H9 (cell line): ENCODE measurements at places on chromosomes 6 and 20. TPM values are rescaled to one million over a fixed set of nuclear protein-coding genes. Genes with fewer than 3 reads are reported as not detected.

Gene EDN3
- 0.20 and 0.24 TPM in 2 replicates for total RNA-seq

- H3K27me3 ChIP-seq, result no peaks in the 10 kb centered on the region
- no peak overlapping the region for H3K27ac ChIP-seq
- no peaks in the 10 kb centered on the region for H3K4me1 ChIP-seq
- peaks cover 8% of the 10 kb centered on the region for H3K36me3 ChIP-seq
Observed at GRCh38 chr6:148693882-148694484, 52.8 kb upstream of the UST start.

- H3K4me3 ChIP-seq, result no peak overlapping the region
- H3K36me3 ChIP-seq, result no peaks in the 10 kb centered on the region
- no peaks in the 10 kb centered on the region for H3K27me3 ChIP-seq
- no peak for DNase-seq
- H3K4me1 ChIP-seq, result no peaks in the 10 kb centered on the region
Observed at GRCh38 chr20:9928281-9928737, 89.4 kb upstream of the PAK5 start.

Gene TRDN
- 10.4 and 10.6 TPM in 2 replicates for total RNA-seq

DNA sequence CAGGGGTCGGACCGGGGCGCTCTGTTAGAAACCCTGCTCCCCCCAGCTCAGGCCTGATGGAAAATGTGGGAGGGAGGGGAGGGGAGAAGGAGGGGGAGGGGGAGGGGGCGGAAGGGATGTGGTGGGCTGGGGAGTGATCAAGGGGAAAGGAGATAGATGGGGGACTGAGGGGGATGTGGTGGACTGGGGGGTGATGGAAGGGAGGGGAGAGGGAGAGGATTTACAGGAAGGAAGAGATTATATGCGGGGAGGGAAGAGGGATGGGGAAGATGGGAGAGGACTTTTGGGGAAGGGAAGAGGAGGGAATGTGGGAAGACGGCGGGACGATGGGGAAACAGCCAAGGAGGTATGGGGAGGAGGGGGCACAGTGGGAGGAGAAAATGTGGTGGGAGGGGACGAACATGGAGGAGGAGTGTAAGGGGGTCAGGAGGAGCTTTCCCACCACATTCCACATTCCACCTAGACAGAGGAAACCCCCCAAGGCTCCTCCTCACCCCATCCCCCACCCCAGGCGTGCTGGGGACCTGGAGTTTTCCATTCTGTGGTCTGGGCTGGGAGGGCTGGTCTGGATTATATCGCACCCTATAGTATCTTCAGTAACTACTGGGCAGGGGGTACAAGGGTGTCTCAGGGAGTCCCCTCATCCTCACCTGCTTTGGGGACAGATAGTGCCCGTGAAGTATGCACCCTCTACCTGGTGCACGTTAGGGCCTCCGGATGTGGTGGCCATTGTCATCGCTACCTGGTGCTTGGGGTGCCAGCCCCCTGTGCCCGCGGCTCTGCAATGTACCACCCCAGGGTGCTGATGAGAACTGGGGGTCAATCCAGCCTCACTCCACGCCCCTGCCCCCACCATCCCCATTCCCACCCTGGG lies 578 bp upstream of the PTGIS start:
- peaks cover 5% of the 10 kb centered on the region for H3K36me3 ChIP-seq
- peak; percentile 90 for DNase-seq
- H3K4me1 ChIP-seq, result peaks cover 5% of the 10 kb centered on the region
- peak overlapping the region; percentile 90 for H3K4me3 ChIP-seq

GRCh38 chr6:13237318-13237717 lies 91.0 kb downstream of the TBC1D7 start:
- H3K36me3 ChIP-seq, result peaks cover 5% of the 10 kb centered on the region; the same call in 1 of the 2 replicates
- H3K4me1 ChIP-seq, result no peaks in the 10 kb centered on the region
- no peak overlapping the region for H3K27ac ChIP-seq
- H3K27me3 ChIP-seq, result no peaks in the 10 kb centered on the region; the same call in 1 of the 2 replicates
- H3K4me3 ChIP-seq, result no peak overlapping the region

Gene HLA-DQB2
- total RNA-seq, result not detected in 2 replicates

DNA sequence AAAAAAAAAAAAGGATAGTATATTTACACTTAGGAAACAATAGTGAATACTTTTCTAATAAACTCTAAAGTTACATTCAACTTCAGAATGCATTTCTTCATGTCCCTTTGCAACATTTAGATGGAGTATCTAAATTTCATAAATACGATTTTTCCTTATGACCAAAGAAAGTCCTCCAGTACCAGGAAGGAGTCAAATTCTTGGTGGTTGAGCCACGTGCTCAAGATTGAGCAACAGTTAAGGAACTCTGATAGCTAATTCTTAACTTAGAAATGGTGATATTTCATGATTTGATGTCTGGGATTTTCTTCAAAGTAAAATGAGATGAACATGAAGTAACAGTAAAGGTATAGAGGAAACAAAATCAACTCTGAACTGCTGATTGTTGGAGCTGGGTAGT lies 92.7 kb downstream of the SASH1 start:
- H3K36me3 ChIP-seq, result no peaks in the 10 kb centered on the region
- H3K4me1 ChIP-seq, result no peaks in the 10 kb centered on the region; the same call in 1 of the 2 replicates
- no peaks in the 10 kb centered on the region for H3K27me3 ChIP-seq
- H3K4me3 ChIP-seq, result no peak overlapping the region
- no peak for DNase-seq

DNA sequence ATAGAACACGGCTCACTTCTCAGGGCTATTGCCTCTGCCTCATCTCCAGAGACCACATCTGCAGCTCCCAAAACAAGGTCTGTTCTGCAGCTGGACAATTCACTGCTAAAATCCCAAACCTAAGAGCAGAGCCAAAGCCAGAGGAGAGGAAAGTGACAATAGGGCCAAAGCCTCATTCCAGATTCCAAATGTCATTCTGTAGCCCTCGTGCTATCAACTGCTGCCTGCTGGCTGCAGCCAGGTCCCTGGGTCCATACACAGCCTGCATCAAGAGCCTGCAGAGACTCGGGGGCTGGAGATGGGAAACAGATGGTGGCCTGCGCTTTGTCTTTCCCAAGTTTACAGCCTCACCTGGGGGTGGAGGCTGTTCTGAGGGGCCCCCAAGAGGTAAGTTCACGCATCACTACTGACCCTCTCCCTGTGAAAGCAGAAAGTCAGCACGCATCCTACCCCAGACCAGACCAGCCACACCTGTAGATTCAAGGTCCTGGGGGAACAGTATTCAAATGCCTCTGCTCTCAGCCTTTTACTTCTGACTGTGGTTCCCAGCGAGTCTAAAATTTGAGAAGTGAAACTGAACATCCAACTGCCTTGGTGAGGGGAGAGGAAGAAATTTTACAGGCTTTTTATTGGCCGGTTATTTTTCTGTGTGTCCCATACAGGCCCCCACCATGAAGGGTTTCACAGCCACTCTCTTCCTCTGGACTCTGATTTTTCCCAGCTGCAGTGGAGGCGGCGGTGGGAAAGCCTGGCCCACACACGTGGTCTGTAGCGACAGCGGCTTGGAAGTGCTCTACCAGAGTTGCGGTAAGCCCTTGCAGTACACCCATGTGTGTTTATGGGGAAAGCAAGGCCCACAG lies at the start of gene LY86:
TSS of gene LY86 (plus strand) at position 657 of the 860 bp plus-strand sequence. CDS start at position 672, 15 bp downstream.
- no peak for DNase-seq
- H3K4me1 ChIP-seq, result no peaks in the 10 kb centered on the region
- no peak within 1 kb of the TSS for H3K4me3 ChIP-seq
- peaks cover 2% of the 10 kb centered on the region; the same call in 2 of the 3 replicates for H3K36me3 ChIP-seq
- H3K27ac ChIP-seq, result no peak within 1 kb of the TSS

- H3K27me3 ChIP-seq, result no peaks in the 10 kb centered on the region
- H3K27ac ChIP-seq, result no peak overlapping the region
- no peaks in the 10 kb centered on the region for H3K4me1 ChIP-seq
- no peaks in the 10 kb centered on the region for H3K36me3 ChIP-seq
- no peak for DNase-seq
Observed at GRCh38 chr20:47795214-47795907, 10.1 kb upstream of the SULF2 start.

Gene MLIP
- not detected in 2 replicates for total RNA-seq

DNA sequence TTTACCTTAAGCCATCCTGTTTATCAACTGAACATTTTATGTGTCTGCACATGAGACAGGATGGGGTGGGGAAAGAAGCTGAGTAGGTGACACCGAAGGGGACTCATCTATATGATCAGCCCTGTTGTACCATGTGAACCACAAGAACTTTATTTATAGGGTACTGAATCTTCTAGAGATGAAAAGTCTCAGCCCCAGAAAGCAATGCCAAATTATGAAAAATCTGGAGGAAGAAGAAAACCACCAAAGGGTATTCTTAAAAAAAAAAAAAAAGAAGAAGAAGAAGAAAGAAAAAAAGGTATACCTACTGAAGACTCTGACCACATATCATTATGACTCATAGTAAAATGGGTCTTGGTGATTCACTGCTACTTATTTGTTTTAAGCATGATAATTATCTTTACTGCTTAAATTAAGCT lies 39.8 kb upstream of the HBS1L start:
- H3K27ac ChIP-seq, result no peak overlapping the region
- no peaks in the 10 kb centered on the region for H3K27me3 ChIP-seq
- no peaks in the 10 kb centered on the region for H3K36me3 ChIP-seq
- no peak overlapping the region for H3K4me3 ChIP-seq
- no peaks in the 10 kb centered on the region for H3K4me1 ChIP-seq

Gene PRL
- not detected in 2 replicates for total RNA-seq

GRCh38 chr6:66508433-66508832 lies 801.4 kb upstream of the EYS start:
- no peaks in the 10 kb centered on the region for H3K27me3 ChIP-seq
- no peak overlapping the region for H3K27ac ChIP-seq
- H3K4me3 ChIP-seq, result no peak overlapping the region
- no peaks in the 10 kb centered on the region for H3K4me1 ChIP-seq
- no peak for DNase-seq

GRCh38 chr6:37004044-37004980 lies 1.1 kb upstream of the FGD2 start:
- H3K27me3 ChIP-seq, result no peaks in the 10 kb centered on the region
- DNase-seq, result no peak
- H3K4me3 ChIP-seq, result no peak overlapping the region
- H3K36me3 ChIP-seq, result no peaks in the 10 kb centered on the region
- H3K27ac ChIP-seq, result no peak overlapping the region

GRCh38 chr6:2203264-2203663 lies 42.1 kb downstream of the GMDS start:
- no peak for DNase-seq
- no peak overlapping the region for H3K27ac ChIP-seq
- peaks cover 8% of the 10 kb centered on the region for H3K36me3 ChIP-seq
- no peaks in the 10 kb centered on the region for H3K27me3 ChIP-seq
- no peaks in the 10 kb centered on the region for H3K4me1 ChIP-seq

- H3K27me3 ChIP-seq, result no peaks in the 10 kb centered on the region
- H3K27ac ChIP-seq, result no peak overlapping the region
- H3K4me1 ChIP-seq, result no peaks in the 10 kb centered on the region
- no peaks in the 10 kb centered on the region for H3K36me3 ChIP-seq
- DNase-seq, result no peak
Observed at GRCh38 chr6:116447496-116448011, 13.6 kb upstream of the CALHM6 start.

- no peaks in the 10 kb centered on the region for H3K27me3 ChIP-seq
- H3K4me3 ChIP-seq, result no peak overlapping the region
- H3K36me3 ChIP-seq, result no peaks in the 10 kb centered on the region
Observed at GRCh38 chr6:31771992-31772358, 5.2 kb downstream of the VWA7 start.

Gene TGM3
- not detected in 2 replicates for total RNA-seq

- H3K4me3 ChIP-seq, result no peak overlapping the region
- H3K4me1 ChIP-seq, result no peaks in the 10 kb centered on the region
- H3K36me3 ChIP-seq, result peaks cover 39% of the 10 kb centered on the region
Observed at GRCh38 chr6:66930559-66931290, 1223.7 kb upstream of the EYS start.

Gene RCAN2
- total RNA-seq, result 3.0 TPM in 2 replicates

Gene FUT9
- 0.97 and 1.6 TPM in 2 replicates for total RNA-seq

DNA sequence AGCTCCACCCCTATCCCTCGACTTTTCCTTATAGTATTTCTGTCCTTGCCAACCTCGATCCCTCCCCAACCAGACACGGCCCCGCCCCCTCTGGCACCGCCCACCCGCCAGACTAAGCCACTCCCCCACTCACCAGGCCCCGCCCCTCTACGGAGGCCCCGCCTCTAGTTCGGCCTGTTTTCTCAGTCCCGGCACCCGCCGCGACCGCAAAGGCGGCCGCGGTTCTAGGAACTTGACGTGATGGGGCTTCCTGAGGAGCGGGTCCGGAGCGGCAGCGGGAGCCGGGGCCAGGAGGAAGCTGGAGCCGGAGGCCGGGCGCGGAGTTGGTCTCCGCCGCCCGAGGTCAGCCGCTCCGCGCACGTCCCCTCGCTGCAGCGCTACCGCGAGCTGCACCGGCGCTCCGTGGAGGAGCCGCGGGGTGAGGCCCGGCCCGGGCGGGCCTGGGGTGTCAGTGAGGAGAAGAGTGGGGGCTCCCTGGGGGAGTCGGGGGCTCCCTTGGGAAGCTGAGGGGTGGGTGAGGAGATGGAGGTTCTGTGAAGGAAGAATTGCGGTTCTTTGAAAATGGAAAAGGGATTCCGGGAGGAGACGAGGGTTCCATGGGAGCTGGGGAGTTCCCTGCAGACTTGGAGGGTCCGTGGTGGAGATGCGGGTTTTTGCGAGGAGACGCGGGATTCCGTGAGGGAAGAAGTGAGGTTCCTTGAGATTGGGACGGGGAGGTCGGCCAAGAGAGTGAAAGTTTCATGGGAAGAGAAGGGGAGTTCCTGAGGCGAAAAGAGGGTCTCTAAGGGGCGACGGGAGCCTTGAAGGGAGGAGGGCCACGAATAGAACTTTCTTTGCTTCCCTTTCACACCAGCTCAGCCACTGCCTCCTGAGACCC lies at the start of gene ACSS2:
TSS of gene ACSS2 (plus strand) at position 207 of the 877 bp plus-strand sequence. CDS start at position 241, 34 bp downstream.
- no peaks in the 10 kb centered on the region for H3K36me3 ChIP-seq
- DNase-seq, result no peak
- no peak within 1 kb of the TSS for H3K27ac ChIP-seq

DNA sequence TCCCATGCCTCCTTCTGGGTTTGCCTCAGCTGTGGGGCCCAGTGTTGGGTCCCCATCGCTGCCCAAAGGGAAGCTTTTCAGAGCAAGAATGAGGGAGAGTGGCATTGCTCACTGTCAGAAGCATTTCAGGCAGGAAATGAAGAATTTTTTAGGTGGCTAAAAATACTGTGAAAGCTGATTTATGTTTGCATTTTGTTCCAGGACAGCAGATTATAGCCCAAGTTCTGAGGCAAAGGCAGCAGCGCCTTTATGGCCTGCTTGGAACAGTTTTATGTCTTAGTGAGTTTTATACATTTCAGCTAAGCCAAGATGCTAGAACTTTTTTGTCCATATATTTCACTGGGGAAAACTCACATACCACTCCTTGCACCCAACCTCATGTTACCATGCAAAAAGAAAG lies 4.3 kb upstream of the CCDC167 start:
- no peak overlapping the region for H3K4me3 ChIP-seq
- no peaks in the 10 kb centered on the region for H3K27me3 ChIP-seq
- H3K4me1 ChIP-seq, result peaks cover 4% of the 10 kb centered on the region; the same call in 1 of the 2 replicates
- no peaks in the 10 kb centered on the region for H3K36me3 ChIP-seq
- no peak for DNase-seq

Gene OOEP
- not detected in 2 replicates for total RNA-seq
